ENCODE measurements at places on chromosomes 2 and 18.

DNA sequence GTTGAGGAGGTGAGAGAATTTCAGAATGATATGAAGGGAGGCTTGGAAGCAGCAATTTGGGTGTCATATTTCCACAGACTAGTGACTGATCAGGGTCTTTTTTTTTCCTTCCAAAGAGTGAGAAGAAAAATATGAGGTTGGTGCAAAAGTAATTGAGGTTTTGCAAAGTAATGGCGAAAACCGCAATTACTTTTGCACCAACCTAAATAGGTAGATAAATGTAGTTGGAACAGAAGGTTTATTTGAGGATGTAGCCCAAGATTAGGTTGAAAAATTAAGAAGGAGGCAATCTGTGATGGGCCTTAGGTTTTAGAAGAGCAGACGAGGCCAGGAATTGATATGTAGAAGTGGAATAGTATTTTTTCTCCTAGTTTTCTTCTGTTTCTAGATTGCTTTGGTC, 7.8 kb upstream of the LTBP1 start:
- no peak for DNase-seq

- DNase-seq, result no peak
Measured at GRCh38 chr18:72799106-72799505, 68.7 kb downstream of the NETO1 start.

DNA sequence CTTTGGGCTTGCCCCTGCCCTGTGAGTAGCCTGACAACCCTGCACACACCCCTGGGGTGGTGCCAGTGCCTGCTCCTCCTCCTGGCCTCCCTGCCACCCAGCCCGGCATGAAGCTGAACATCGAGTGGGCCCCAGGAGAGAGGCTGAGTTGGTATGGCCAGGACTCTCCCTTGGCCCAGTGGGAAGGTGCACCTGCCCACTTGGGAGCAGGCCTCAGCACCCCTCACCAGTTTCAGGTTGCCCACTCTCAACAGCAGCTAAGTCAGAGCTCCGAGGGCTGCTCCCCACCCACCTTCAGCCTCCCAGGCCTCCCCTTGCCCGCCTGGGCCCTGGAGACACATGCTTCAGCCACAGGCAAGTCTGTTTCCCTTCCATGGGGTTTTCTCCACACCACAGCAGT, 203.1 kb downstream of the KLHL29 start:
- no peak for DNase-seq

GRCh38 chr18:54717673-54718407, 110.4 kb upstream of the RAB27B start:
- DNase-seq, result no peak

DNA sequence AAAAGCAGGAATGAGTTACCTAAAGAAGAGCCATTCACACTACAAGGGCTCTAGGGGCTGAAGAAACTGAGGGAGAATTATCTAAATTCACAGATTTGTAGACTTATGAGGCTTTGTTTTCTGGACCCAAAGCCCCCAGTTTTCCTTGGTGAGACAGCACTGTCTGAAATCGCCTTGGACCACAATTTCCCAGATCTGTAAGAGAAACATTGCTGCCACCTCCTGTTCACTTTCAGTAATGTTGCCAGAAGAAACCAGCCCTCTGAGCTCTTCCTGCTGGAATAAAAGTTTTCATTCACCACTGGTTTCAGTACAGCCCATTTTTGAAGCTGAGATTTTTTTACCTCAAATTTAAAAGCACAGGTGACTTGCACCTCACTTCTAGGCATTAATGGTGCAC, 169.2 kb downstream of the CDH20 start:
- no peak for DNase-seq

All from activated naive CD8-positive, alpha-beta T cell treated with anti-CD3 and anti-CD28 coated beads, Interleukin-2, amount 50 U/mL, for 16 hours (primary cell).